Activated CD8-positive, alpha-beta T cell treated with anti-CD3 and anti-CD28 coated beads for 36 hours (primary cell): ENCODE measurements at places on chromosomes 1 and 21. TPM values are rescaled to one million over a fixed set of nuclear protein-coding genes. Genes with fewer than 3 reads are reported as not detected.

CTSS gene
- total RNA-seq = 36.7 TPM

CFH gene
- total RNA-seq = 0.38 TPM

CNIH3 gene
- total RNA-seq = 2.1 TPM

HFM1 gene
- total RNA-seq = not detected

RNF186 gene
- not detected for total RNA-seq

DHX9 gene
- 228 TPM for total RNA-seq

ETV3L gene
- total RNA-seq = not detected

TCP10L gene
- total RNA-seq = 0.63 TPM

YY1AP1 gene
- total RNA-seq = 60.5 TPM

LRRC38 gene
- total RNA-seq = not detected

DNA sequence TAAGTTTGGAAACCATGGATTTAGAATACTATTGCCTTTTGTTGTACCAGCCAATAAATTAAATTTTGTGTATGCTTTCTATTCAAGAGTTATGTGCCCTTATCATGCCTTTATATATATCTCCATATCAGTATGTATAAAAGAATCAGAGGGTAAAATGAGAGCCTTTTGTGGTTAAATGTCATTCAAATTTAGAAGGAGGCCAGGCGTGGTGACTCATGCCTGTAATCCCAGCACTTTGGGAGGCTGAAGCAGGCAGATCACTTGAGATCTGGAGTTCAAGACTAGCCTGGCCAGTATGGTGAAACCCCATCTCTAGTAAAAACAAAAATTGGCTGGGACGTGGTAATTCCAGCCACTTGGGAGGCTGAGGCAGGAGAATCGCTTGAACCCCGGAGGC, 88.9 kb downstream of the XPR1 start:
- H3K36me3 ChIP-seq = peaks cover 4% of the 10 kb centered on the region
- H3K27me3 ChIP-seq = no peaks in the 10 kb centered on the region
- no peaks in the 10 kb centered on the region for H3K4me1 ChIP-seq
- DNase-seq = no peak

GRCh38 chr1:168758503-168758902, 29.5 kb upstream of the DPT start:
- no peak overlapping the region for H3K27ac ChIP-seq
- H3K4me1 ChIP-seq = no peaks in the 10 kb centered on the region
- H3K36me3 ChIP-seq = no peaks in the 10 kb centered on the region
- H3K27me3 ChIP-seq = peaks cover 3% of the 10 kb centered on the region

DNA sequence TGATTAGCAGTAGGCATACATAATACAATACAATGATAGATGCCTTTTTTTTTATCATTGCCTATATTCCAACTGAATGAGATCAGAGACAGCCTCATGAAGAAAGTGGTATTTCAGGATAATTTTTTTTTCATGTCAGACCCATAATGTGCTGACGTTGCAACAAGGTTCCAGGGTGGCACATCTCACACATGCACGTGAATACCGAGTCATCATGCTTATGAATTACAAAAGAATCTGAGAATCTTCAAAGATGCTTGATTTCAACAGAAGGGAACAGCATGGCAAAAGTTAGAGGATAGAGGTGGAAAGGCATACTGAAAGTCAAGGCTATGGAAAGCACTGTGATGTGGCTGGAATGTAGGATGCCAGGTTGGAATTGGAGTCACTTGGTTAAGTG, 5.0 kb upstream of the RNF11 start:
- peaks cover 3% of the 10 kb centered on the region for H3K27me3 ChIP-seq
- no peak overlapping the region for H3K27ac ChIP-seq

GRCh38 chr1:239587066-239587465, 200.7 kb downstream of the CHRM3 start:
- peaks cover 3% of the 10 kb centered on the region for H3K27me3 ChIP-seq
- no peaks in the 10 kb centered on the region for H3K36me3 ChIP-seq
- H3K27ac ChIP-seq = peak overlapping the region; percentile 36
- DNase-seq = peak; percentile 71
- H3K4me3 ChIP-seq = no peak overlapping the region

DNA sequence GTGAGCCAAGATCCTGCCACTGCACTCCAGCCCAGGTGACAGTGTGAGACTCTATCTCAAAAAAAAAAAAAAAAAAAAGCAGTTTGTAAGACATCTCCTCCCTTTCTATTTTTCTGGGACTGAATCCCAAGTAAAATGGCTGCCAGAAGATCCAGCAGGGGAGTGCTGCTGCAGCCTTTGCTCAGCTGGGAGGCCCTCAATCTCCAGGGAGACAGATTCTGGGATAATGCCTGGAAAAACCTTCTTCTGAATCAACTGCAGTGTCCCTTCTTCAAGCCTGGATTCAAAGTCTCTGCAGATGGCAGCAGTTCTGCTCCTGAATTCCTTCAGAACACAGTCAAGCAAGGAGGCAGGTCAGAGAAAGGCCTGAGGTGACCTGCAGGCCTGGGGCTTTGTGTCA, 191.0 kb upstream of the NRIP1 start:
- H3K27me3 ChIP-seq = peaks cover 1% of the 10 kb centered on the region
- H3K36me3 ChIP-seq = no peaks in the 10 kb centered on the region

- H3K4me1 ChIP-seq = no peaks in the 10 kb centered on the region
- H3K4me3 ChIP-seq = no peak overlapping the region
- DNase-seq = no peak
- no peaks in the 10 kb centered on the region for H3K36me3 ChIP-seq
- no peaks in the 10 kb centered on the region for H3K27me3 ChIP-seq
- no peak overlapping the region for H3K27ac ChIP-seq
Observed at GRCh38 chr1:56356376-56356990, 222.9 kb downstream of the PLPP3 start.

DNA sequence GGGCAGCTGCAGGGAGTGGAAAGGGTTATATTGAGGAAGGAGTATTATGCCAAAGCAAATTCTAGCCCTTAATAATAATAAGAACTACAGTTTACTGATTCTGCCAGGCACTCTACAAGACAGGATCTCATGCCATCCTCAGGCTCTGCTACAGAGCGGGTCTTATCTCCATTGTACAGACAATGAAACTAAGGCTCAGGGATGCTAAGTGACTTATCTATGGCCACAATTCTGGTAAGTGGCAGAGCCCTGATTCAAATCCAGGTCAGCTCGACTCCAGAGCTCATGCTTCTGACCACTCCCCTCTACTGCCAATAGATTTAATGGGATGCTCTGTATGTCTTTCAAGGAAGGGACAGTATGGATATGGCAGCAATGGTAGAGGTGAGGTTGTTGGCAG, 146.1 kb upstream of the CD34 start:
- H3K4me1 ChIP-seq = no peaks in the 10 kb centered on the region
- no peak for DNase-seq
- no peak overlapping the region for H3K4me3 ChIP-seq

GRCh38 chr1:247228133-247228532, 27.7 kb upstream of the VN1R5 start:
- H3K27me3 ChIP-seq = no peaks in the 10 kb centered on the region
- H3K4me1 ChIP-seq = no peaks in the 10 kb centered on the region
- no peak overlapping the region for H3K4me3 ChIP-seq
- no peak overlapping the region for H3K27ac ChIP-seq

DNA sequence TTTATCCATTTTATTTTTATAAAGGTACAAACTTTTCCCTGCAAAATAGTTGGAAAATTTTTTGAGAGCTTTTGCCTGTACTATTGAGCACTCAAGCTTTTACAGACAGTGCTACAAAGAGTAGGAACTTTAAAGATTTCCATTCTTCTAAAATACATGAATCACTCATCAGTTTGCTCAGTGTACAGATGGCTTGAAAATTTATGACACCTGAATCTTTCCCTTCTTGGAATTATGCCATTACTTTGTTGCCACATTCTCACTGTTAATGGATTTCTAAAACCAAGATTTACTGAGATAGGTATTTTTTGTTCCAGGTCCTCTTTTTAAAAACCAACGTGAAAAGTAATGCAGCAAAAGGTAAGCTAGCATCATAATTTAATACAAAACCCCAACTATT, 76.0 kb downstream of the GPATCH2 start:
- peaks cover 8% of the 10 kb centered on the region for H3K36me3 ChIP-seq
- no peaks in the 10 kb centered on the region for H3K27me3 ChIP-seq
- H3K4me3 ChIP-seq = no peak overlapping the region
- no peak overlapping the region for H3K27ac ChIP-seq

- no peaks in the 10 kb centered on the region for H3K4me1 ChIP-seq
- H3K27me3 ChIP-seq = no peaks in the 10 kb centered on the region
- no peak overlapping the region for H3K4me3 ChIP-seq
- no peak for DNase-seq
Observed at GRCh38 chr21:36820176-36821031, 121.5 kb downstream of the SIM2 start.

GRCh38 chr1:188140958-188141357, 1312.2 kb downstream of the PLA2G4A start:
- H3K27me3 ChIP-seq = no peaks in the 10 kb centered on the region
- no peak overlapping the region for H3K4me3 ChIP-seq
- no peak for DNase-seq
- no peaks in the 10 kb centered on the region for H3K4me1 ChIP-seq
- H3K36me3 ChIP-seq = no peaks in the 10 kb centered on the region

DNA sequence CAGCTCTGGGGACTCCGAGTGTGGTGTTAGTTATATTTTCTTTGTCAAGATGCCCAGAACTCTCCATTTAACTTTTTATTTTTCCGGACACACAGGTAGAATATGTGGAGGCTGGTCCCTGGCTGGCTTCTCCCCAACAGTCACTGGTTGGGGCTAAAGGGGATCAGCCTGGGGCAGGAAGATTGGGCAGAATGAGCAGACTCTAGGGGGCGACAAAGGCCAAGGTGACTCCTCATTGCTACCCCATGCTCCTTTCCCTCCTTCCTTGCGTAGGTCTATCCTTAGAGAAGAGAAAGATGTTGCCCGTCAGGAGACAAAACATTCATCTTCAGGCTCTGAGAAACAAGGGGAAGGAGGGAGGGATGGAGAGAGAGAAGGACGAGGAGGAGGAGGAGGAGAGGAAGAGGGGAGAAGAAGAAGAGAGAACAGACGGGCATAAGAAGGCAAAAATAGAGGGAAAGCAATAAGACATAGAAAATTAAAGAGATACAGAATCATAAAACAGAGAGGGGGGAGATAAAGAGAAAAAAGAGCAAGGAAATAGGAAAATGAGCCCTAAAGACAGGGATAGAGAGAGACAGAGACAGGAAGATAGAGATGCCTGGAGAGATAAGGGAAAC, 89.9 kb downstream of the FOXD2 start:
- DNase-seq = peak; percentile 31
- H3K4me1 ChIP-seq = no peaks in the 10 kb centered on the region
- H3K27ac ChIP-seq = no peak overlapping the region
- no peak overlapping the region for H3K4me3 ChIP-seq
- no peaks in the 10 kb centered on the region for H3K36me3 ChIP-seq

DNA sequence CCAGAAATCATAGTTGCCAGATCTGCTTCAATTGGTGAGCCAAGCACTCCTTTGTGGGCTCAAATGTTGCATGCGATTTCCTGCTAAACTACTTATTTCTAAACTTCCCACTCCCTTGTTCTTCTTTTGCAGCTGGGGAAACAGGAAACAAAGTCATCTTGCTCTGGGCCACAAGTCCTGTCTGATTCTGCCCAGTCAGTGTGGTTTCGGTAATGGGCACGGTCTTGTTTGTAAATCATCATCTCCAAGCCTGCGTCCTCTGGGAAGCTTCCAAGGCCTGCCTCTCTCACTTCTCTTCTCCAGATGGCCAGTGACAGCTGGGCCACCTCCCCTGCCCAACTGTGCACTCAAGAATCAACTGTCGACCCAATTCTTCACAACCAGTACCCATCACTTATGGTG, 4.4 kb downstream of the S100A8 start:
- no peak overlapping the region for H3K4me3 ChIP-seq
- H3K36me3 ChIP-seq = no peaks in the 10 kb centered on the region
- no peak overlapping the region for H3K27ac ChIP-seq
- no peaks in the 10 kb centered on the region for H3K4me1 ChIP-seq
- peaks cover 14% of the 10 kb centered on the region for H3K27me3 ChIP-seq
- DNase-seq = no peak

DNA sequence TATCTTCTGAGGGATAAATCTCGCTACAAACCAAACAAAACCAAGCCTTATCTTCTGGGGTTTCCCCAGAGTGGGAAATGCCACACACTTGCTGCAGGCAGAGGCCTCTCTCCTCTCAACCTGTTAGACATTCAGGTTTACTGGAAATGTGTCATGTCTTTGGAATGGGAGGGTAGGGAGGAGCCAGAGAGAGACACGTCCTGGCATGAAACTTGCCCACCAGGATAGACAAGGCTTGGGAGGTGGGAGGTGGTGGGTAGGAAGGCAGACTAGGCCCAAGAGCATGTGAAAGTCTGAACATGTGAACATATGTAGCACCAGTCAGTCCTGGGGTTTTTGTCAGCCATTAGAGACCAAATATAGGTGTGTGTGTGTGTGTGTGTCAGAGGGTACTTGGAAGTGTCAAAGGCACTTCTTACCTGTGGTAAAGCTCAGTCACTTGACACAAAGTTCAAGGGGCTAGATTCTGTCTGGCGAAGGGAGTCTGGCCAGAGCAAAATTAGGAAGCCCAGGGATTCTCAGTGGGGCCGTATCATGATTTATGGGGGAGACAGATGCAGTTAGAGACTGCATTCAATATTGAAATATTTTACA, 32.4 kb upstream of the PIGC start:
- H3K4me1 ChIP-seq = peaks cover 2% of the 10 kb centered on the region
- no peak for DNase-seq
- no peaks in the 10 kb centered on the region for H3K36me3 ChIP-seq
- H3K4me3 ChIP-seq = no peak overlapping the region
- peaks cover 1% of the 10 kb centered on the region for H3K27me3 ChIP-seq

DNA sequence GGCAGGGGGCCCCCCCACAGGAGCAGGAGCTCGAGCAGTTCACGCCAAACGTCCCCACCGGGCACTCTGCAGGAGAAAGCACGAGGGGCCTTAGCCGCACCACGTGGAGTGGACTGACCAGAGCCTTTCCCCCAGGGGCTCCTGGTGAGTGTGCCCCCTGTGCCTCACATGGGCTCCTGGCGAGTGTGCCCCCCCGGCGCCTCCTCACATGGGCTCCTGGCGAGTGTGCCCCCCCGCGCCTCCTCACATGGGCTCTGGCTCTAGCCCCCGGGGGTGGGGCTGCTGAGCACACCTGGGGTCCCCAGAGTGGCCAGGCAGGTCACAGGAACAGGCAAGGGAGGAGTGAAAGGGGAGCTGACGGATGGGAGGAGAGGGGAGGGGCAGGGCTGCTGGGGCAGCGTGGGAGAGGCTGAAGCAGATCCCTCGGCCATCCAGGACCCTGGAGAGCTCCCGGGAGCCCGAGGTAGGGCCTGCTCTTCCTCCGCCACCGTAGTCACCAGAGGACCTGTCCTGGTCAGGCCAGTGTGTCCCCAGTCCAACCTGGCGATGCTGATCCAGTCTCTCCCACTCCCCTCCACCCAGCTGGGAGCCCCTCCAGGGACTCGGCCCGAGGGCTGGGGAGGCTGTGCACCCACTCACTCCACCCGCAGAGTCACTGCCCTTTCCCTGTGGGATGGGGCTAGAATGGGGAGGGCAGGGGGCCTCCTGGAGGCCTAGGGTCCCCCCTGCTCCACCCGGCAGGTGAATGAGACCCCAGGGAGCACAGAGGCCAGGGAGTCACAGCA, 47.6 kb downstream of the ARHGEF16 start:
- no peaks in the 10 kb centered on the region for H3K4me1 ChIP-seq
- no peaks in the 10 kb centered on the region for H3K36me3 ChIP-seq
- DNase-seq = peak; percentile 27
- no peak overlapping the region for H3K4me3 ChIP-seq
- no peaks in the 10 kb centered on the region for H3K27me3 ChIP-seq

- H3K27ac ChIP-seq = no peak overlapping the region
- H3K27me3 ChIP-seq = no peaks in the 10 kb centered on the region
- H3K4me1 ChIP-seq = peaks cover 67% of the 10 kb centered on the region
- H3K4me3 ChIP-seq = no peak overlapping the region
- H3K36me3 ChIP-seq = peaks cover 26% of the 10 kb centered on the region
Observed at GRCh38 chr1:89905395-89906058, 84.7 kb downstream of the LRRC8D start.
